Fibroblast of the aortic adventitia (primary cell): ENCODE measurements at places on chromosomes 1 and 21. TPM values are rescaled to one million over a fixed set of nuclear protein-coding genes. Genes with fewer than 3 reads are reported as not detected.

Gene MTMR11
- total RNA-seq: 7.3 and 22.1 TPM in 2 replicates

Gene CFH
- total RNA-seq: 105 and 517 TPM in 2 replicates

Gene DMBX1
- not detected in 2 replicates for total RNA-seq

Gene FTCD
- 0.25 and 0.27 TPM in 2 replicates for total RNA-seq

Gene C1orf122
- 14.5 and 24.0 TPM in 2 replicates for total RNA-seq

Gene FMO2
- total RNA-seq: 0.45 and 7.4 TPM in 2 replicates

Gene SLC25A34
- total RNA-seq: 0.54 and 0.65 TPM in 2 replicates

Gene GSTM1
- 24.3 TPM in 1 of 2 replicates, not detected in the other for total RNA-seq

Gene TSACC
- total RNA-seq: not detected in 2 replicates

Gene SEC16B
- total RNA-seq: 1.6 and 4.8 TPM in 2 replicates

Gene ETS2
- 7.5 and 62.6 TPM in 2 replicates for total RNA-seq

Gene FCRLB
- 3.0 and 4.7 TPM in 2 replicates for total RNA-seq

Gene WLS
- total RNA-seq: 27.3 and 235 TPM in 2 replicates

Gene SELENBP1
- total RNA-seq: 26.8 and 70.5 TPM in 2 replicates

Gene MROH9
- 0.27 and 0.49 TPM in 2 replicates for total RNA-seq

Gene ARHGEF16
- 0.18 TPM in 1 of 2 replicates, not detected in the other for total RNA-seq

Gene TMEM269
- 0.09 TPM in 1 of 2 replicates, not detected in the other for total RNA-seq

Gene SEMA6C
- 1.6 and 2.9 TPM in 2 replicates for total RNA-seq

Gene SLFNL1
- 0.09 and 0.57 TPM in 2 replicates for total RNA-seq

Gene ST6GALNAC5
- total RNA-seq: 0.09 TPM in 1 of 2 replicates, not detected in the other

Gene ABCG1
- 0.08 and 0.09 TPM in 2 replicates for total RNA-seq

Gene AGO3
- 8.3 and 17.5 TPM in 2 replicates for total RNA-seq

Gene SPATA46
- total RNA-seq: not detected in 2 replicates

Gene B3GALT5
- 0.18 TPM in 1 of 2 replicates, not detected in the other for total RNA-seq

Gene DNAJC28
- total RNA-seq: 2.7 and 3.7 TPM in 2 replicates

Gene CRP
- total RNA-seq: not detected in 2 replicates

Gene RHBG
- not detected in 2 replicates for total RNA-seq

Gene CASP9
- 5.2 and 7.1 TPM in 2 replicates for total RNA-seq

Gene KRTAP21-2
- total RNA-seq: not detected in 2 replicates

Gene TINAGL1
- total RNA-seq: 1.2 and 99.8 TPM in 2 replicates

Gene GJA8
- total RNA-seq: not detected in 2 replicates

Gene TBX15
- total RNA-seq: 0.33 and 0.63 TPM in 2 replicates

Gene KIAA0040
- 0.33 and 0.99 TPM in 2 replicates for total RNA-seq

Gene SLC1A7
- 0.41 and 3.8 TPM in 2 replicates for total RNA-seq

Gene ADORA3
- total RNA-seq: not detected in 2 replicates

Gene CD101
- 0.09 and 0.41 TPM in 2 replicates for total RNA-seq

Gene ICOSLG
- total RNA-seq: 0.09 TPM in 1 of 2 replicates, not detected in the other

Gene RGS8
- 0.16 TPM in 1 of 2 replicates, not detected in the other for total RNA-seq

Gene STUM
- 0.98 TPM in 1 of 2 replicates, not detected in the other for total RNA-seq

Gene CNR2
- total RNA-seq: under 0.01 TPM in 1 of 2 replicates, not detected in the other

Gene C1orf232
- total RNA-seq: not detected in 2 replicates

Gene AVPR1B
- not detected in 2 replicates for total RNA-seq

Gene FOXE3
- not detected in 2 replicates for total RNA-seq

Gene LCK
- not detected in 2 replicates for total RNA-seq

Gene ARMH1
- total RNA-seq: 0.41 and 1.7 TPM in 2 replicates
